ENCODE measurements at places on chromosomes 3 and 15.

DNA sequence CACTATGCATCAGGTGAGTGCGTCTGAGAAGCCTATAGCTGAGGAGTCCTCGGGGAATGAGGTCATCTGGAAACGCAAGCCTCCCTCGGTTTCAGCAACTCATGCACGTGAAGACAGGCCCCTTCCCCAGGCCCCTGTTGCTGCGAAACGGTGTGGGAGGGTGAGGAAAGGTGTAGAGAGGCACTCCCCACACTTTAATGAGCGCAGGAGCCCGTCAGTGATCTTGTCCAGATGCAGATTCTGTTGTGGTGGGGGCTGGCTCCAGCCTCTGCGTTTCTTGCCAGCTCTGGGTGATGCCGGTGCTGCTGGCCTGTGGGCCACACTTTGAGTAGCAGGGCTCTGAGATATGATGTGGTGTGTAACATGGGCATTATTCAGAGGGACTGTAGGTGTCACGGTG lies 38.6 kb upstream of the LACTB start:
- DNase-seq: no peak

GRCh38 chr3:17983106-17983505 lies 240.7 kb upstream of the TBC1D5 start:
- no peak for DNase-seq

- DNase-seq: no peak
Measured at GRCh38 chr3:99477650-99478049, 160.7 kb upstream of the COL8A1 start.

GRCh38 chr3:45486136-45486535 lies 97.8 kb downstream of the LARS2 start:
- DNase-seq: no peak

GRCh38 chr3:122794779-122795673 lies at the start of gene SLC49A4:
Gene SLC49A4, plus strand, starts transcription at chr3:122795069. Its CDS starts 124 bp downstream, at chr3:122795193.
- DNase-seq: peak; percentile 55

DNA sequence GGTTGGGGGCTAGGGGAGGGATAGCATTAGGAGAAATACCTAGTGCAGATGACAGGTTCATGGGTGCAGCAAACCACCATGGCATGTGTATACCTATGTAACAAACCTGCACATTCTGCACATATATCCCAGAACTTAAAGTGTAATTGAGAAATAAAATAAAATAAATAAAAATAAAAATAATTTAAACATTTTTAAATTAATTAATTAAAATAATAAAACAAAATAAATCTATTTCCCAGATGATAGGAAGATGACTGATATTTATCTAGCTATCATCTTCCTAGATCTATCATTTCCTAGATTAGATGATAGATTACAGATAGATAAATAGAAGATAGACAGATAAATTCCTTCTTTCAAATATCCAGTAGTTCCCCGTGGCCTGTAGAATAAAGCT lies 137.3 kb downstream of the OCA2 start:
- DNase-seq: no peak

GRCh38 chr15:81000144-81000623 lies 539 bp upstream of the TLNRD1 start:
- no peak for DNase-seq

GRCh38 chr3:33441225-33441976 lies 1.2 kb upstream of the UBP1 start:
- DNase-seq: no peak

- DNase-seq: no peak
Measured at GRCh38 chr3:62119139-62119538, 254.2 kb downstream of the FEZF2 start.

- no peak for DNase-seq
Measured at GRCh38 chr15:85406916-85407315, 26.5 kb downstream of the AKAP13 start.

GRCh38 chr3:87260270-87260669 lies 16.1 kb downstream of the POU1F1 start:
- no peak for DNase-seq

GRCh38 chr3:43215663-43216275 lies 70.6 kb upstream of the SNRK start:
- no peak for DNase-seq

GRCh38 chr3:187963003-187963676 lies 190.8 kb upstream of the LPP start:
- DNase-seq: no peak

DNA sequence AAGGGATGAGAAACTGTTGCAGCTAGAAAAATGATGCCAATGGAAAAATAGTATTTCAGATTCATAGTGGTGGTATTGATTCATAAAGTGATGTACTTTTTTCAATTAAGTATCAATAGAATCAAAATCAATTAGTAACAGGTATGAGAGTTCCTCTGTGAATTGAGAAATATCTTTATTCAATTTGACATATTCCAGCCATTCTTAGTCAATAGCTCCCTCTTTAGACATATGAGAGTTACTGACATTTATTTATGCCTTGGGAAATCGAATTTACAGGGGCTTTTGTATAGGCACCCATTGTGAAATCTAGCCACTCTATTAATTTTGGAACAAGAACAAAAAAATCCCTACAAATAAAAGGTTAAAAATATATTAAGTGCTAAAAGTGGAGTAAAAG lies 386.9 kb upstream of the CNTN3 start:
- DNase-seq: no peak

GRCh38 chr3:67678665-67679064 lies 24.3 kb upstream of the SUCLG2 start:
- DNase-seq: no peak

- DNase-seq: no peak
Measured at GRCh38 chr3:148307443-148307843, 390.3 kb upstream of the AGTR1 start.

GRCh38 chr3:170092907-170093306 lies 55.1 kb downstream of the GPR160 start:
- DNase-seq: no peak

DNA sequence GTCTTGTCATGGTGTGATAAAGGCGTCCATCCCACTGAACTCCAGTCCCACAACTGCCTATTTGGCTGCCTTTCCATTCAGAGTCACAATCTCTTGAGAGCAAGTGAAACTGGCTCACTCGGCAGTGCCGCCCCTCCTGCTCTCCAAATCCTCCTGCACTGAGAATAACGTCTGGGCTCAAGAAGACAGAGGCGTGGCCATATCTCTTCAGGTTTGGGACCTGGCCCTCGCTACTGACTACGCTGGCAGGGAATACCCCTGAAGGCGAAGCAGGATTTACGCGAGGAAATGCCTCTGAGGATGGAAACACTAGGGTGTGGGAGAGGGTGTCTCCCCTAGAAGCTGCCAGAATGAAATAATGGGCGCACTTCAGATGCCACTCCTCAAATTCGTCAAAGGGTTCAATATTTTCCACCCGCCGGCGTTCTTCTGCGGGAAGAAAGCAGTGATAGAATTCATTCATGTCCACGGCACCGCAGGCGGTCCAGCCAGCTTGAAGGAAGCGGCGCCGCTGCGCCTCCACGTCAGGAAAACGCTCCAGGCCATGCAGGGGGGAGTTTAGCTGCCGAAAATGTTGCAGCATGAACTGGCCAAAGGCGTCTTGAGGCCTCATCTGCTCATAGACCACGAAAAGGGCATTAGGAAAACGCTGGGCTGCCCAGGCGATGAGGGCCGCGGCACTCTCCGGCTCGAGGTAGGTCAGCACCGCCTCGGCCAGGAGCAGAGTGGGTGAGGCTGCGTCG lies 985 bp downstream of the LCMT2 start:
- no peak for DNase-seq

DNA sequence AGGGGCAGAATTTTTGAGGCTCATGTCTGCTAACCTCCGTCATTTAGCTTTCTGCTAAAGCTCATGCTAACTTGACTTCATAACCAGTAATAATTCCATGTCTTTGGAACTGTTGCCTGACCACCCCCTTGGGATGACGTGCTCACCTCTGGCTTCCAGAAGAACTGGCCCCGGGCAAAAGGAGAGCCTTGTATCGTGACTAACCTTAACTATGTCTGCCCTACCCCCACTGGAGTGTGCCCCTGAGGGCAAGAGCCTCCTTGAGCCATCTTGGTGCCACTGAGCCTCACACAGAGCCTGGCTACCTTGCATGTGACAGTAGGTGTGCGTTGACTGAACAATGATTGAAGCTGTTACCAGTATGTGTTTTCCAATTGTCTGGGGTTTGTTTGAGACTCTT lies 4.7 kb downstream of the LRRK1 start:
- no peak for DNase-seq

- DNase-seq: no peak
Measured at GRCh38 chr3:178086144-178086825, 450.0 kb upstream of the KCNMB2 start.

- no peak for DNase-seq
Measured at GRCh38 chr3:36707623-36708409, 56.5 kb downstream of the DCLK3 start.

GRCh38 chr3:105752791-105753415 lies 115.9 kb downstream of the CBLB start:
- DNase-seq: no peak

DNA sequence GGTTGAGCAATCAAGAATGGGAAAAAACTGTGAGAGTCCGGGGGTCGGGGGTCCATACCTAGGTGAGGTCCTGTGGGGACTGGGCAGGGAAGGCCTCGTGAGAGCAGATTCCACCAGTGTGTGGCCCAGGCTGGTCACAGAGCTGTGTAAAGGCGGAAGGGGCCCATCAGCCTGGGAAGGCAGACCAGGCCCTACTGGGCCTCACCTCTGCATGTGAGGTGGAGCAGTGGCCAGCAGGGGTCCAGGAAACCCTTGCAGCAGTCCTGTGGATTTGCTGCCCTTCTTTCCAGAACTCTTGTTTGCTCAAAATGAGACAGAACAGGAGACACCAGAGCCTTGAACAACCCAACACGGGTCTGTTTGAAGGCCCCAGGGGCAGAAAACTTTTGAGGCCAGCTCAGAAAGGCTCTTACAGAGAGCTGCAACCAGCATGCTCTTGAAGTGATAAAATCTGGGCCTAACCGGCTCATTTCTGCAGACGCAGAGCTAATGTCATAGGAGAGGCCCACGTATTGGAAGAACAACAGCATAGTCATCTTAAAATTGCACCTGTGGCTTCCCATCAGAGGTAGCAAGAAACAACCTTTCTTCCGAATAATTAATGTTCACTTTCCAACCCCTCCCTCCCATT lies 30.3 kb upstream of the HHATL start:
- DNase-seq: no peak

GRCh38 chr3:133209871-133210550 lies 171.8 kb downstream of the TMEM108 start:
- DNase-seq: no peak

DNA sequence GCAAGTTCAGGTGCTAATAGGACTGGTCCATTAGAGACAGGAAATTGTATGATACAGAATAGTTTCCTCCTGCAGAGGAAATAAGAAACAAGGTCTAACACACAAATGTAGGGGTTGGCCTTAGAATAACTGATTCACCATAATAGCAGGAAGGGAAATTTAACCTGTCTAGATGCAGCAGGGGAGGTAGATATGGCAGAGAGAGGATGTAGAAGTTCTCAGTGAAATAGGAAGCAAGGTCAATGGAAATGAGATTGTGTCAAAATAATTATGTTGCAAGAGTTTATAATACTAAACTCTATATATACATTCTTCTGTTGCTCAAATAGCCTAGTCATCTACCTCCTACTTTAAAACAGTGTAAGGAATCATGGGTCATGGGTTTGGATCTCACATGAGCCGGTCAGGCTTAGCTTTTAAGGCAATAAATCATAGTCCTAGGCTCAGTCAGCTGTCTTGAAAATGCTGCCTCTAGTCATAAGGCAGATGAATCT lies 17.0 kb downstream of the BCL2A1 start:
- DNase-seq: no peak

DNA sequence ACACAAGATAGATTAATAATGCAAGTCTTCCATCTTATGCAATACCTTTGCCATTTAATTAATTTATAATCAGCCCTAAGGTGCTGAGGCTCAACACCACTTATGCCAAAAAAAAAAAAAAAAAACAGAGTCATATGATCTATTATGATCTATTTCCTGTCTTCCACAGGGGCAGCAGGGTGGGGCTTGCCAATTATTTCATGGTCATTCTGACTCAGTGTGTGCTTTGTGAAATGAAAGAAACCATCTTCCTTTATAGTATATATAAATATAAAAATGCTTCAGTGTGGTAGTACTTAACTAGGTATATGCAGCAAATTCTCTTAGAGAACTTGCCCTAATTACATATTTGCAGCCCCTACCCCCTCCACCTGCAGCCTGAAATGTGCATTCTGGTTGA lies 7.2 kb upstream of the RARB start:
- DNase-seq: no peak

DNA sequence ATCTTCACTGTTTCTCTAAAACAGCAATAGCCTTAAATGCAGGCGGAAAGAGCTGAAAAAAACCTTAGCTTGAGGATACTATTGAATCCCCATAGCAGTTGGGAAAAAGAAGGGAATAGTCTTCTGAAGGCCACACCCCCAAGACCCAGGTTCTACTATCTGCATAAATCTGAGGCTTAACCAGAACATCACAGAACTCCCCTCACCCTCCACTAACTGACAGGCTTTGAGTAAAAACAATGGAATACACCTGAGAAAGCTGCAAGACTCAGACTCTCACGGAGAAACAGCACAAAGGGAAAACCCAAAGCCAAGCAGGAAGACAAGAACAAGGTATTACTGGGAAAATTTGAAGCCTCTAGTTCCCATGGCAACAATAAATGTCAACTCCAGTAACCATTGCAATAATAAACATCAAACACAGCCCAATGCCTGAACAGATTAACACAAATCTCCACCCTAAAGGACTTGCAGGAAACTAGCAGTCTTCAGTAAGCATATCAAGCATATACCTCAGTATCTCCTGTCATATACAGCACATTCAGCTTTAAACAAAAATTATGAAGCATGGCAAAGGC lies 56.4 kb downstream of the TMCC1 start:
- DNase-seq: no peak

DNA sequence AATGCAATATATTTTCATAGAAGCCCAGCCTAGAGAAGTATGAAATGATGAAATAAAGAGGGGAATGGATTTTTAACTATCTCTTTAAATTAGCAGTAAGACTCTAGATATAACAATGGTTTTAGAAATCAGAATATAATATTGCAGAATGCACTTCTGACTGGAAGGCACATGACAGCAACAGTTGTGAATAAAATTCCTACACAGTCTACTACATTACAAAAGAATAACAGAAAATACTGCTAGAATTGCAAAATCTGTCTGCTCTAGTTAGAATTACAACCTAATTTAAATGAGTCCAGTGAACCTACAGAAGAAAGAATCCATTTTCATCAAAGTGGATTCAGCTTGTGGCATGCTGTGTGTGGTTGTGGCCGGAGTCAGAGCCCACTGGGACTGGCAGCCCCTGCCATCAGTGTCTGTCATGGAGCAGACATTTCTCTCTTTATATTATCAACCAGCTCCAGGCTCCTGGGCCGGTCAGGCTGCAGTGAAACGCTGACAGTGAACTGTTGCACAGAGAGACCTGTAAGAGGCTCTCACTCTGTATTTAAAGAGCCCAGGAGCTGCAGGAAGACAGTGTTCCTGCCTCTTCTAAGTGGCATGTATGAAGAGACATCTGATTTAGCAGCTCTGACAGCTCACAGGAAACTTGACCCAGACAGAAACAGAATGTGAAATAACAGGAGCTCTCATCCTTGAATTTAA lies 1523.8 kb upstream of the CADM2 start:
- DNase-seq: no peak

DNA sequence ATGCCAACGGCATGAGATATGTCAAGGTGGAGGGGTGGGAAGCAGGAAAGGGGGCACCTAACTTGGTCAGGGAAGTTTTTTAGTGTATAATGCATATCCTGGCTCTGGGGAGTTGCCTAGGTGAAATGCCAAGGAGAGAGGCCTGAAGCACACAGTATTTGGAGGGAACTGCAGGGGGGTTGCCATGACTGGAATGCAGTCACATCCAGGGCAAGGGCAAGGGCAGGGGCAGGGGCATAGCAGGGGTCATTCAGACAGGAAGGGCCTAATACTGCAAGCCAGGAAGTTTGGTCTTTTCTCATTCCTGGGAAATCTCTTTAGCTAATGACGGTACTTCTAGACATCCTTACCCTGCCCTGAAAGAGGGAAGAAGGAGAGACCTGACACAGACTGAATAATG lies 60.5 kb downstream of the MYRIP start:
- no peak for DNase-seq

Data from activated T-helper 1 cell treated with anti-CD3 and anti-CD28 coated beads, Interleukin-2, amount 50 U/mL, for 16 hours (primary cell).